ENCODE measurements at places on chromosomes 4 and X. TPM values are rescaled to one million over a fixed set of nuclear protein-coding genes. Genes with fewer than 3 reads are reported as not detected.

The LRCH2 gene
- total RNA-seq = 3.3 TPM

DNA sequence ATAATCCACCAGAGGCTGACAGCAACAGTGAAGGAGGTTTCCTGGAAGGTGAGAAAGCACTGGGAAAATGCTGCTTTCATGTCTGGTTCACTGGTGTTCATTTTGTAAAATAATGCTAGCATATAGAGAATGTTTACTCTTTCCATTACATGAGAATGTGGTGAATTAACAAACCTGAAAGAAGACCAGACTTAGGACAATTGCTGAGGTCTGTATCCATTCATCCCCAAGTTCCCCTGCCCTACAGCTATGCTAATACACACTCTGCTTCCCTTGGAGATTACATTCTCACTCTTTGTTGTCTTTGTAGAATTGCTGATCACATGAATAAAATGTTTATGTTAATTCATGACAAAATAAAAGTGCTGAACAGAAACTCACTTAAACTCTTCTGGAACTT lies 99.5 kb downstream of the ARHGAP6 start:
- DNase-seq = no peak

- no peak for DNase-seq
Observed at GRCh38 chrX:13055486-13055885, 11.1 kb upstream of the FAM9C start.

The QRFPR gene
- total RNA-seq = not detected

The EMD gene
- 57.7 TPM for total RNA-seq

GRCh38 chr4:99209671-99210070 lies 9.4 kb downstream of the ADH6 start:
- no peak for DNase-seq

The ASMT gene
- total RNA-seq = 0.56 TPM
